ENCODE measurements at places on chromosomes 11 and 22.

DNA sequence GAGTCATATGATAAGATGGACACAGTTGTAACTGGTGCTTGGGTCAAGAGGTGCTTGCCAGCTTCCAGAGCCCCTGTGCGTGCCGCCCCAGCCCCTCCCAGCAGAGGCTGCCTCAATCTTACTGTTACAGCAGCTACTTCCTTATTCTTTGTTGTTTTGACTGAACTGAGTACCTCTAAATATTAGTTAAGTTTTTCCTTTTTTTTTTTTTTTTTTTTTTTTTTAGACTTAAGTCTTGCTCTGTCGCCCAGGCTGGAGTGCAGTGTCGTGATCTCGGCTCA lies 8.8 kb downstream of the ZBED4 start:
- no peak for DNase-seq

DNA sequence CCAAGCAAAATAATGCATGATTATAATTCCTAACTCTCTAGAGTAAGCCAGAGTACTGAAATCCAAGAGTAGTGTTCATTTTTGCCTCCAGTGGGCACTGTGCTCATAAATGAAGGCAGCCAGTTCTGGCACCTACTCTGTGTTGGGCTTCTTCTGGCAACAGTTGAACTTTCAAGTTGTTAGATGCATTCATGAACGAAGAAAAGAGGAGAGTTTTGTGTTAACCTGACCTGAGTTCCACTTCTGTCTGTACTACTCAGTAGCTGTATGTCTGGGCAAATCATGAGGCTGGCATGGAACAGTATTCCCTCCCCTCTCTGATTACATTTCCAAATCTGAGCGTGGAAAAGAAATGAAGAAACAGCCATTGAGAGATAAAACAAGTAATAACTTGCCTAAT lies 20.3 kb upstream of the TENM4 start:
- no peak for DNase-seq

DNA sequence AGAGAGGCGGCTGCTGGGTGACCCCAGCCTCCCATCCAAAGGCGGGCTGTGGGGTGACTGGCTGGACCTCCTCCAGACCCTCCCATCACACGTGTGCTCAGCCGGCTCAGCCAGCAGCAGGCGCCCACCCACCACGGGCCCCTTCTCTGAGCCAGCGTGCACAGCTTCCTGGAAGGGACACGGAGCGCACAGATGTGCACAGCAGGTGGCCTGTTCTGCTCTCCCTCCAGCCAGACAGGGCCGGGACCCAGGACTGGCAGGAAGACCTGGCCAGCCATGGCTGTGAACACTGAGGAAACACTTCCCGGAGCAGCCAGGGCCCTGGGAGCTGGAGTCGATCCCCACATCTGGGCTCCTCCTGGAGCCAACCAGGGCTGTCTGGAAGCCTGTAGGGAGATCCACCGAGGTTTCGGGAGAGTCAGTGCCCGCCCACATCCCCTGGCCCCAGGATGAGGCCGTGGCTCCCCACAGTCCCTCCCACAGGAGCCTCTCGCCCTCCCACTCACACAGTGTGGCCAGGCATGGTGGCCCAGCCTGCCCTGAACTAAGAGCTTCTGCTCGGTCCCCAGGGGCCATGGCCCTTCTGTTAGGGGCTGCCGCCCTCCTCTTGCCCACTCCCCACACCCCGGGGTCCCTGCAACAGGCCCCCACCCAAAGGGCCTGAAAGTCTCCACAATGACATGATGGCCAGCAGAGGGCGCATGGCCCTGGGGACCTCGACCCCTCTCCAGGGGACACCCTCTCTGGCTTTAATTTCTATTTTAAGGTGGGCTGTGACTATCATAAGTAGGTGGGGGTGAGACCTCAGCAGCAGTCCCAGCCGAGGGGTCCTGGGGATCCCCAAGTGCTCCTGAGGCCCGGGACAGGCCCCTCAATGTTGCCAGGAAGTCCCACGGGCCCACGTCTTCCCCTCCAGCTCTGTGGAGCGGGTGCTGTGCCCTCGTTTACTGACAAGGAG lies 90.6 kb upstream of the FGF3 start:
- no peak for DNase-seq

DNA sequence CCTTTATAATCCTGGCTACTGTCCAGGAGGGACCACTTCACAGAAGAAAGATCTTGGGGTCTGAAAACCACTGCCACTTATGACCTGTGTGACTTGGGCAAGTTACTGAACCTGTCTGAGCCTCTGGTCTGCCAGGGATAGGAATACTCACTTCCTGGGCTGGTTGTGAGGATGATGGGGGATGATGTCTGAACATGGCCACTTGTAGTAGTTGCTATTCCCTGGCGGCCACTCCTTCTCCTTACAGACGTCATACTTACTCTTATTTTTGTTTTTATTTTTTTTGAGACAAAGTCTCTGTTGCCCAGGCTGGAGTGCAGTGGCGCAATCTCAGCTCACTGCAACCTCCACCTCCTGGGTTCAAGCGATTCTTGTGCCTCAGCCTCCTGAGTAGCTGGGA lies 26.1 kb downstream of the CD82 start:
- no peak for DNase-seq

GRCh38 chr11:114316980-114317786 lies 21.0 kb downstream of the NNMT start:
- DNase-seq = no peak

GRCh38 chr22:45757068-45757467 lies 85.4 kb downstream of the ATXN10 start:
- peak; percentile 43 for DNase-seq

- no peak for DNase-seq
Observed at GRCh38 chr22:45550416-45550815, 47.7 kb downstream of the FBLN1 start.

GRCh38 chr11:23211221-23211620 lies 350.9 kb upstream of the CCDC179 start:
- no peak for DNase-seq

DNA sequence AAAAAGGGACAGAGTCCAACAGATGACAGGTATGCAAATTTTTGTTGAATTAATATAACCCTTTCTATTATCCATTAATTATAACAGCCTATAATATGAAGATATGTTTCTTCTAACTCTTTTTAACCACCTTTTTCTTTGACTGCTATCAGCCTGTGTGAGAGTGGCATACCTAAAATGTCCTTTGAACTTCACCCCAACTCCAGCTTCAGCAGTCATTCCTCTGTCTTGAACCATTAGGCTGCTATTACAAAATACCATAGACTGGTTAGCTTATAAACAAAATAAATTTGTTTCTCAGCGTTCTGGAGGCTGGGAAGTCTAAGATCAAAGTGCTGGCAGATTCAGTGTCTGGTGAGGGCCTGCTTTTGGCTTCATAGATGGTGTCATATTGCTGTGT lies 564.6 kb upstream of the FAT3 start:
- DNase-seq = no peak

DNA sequence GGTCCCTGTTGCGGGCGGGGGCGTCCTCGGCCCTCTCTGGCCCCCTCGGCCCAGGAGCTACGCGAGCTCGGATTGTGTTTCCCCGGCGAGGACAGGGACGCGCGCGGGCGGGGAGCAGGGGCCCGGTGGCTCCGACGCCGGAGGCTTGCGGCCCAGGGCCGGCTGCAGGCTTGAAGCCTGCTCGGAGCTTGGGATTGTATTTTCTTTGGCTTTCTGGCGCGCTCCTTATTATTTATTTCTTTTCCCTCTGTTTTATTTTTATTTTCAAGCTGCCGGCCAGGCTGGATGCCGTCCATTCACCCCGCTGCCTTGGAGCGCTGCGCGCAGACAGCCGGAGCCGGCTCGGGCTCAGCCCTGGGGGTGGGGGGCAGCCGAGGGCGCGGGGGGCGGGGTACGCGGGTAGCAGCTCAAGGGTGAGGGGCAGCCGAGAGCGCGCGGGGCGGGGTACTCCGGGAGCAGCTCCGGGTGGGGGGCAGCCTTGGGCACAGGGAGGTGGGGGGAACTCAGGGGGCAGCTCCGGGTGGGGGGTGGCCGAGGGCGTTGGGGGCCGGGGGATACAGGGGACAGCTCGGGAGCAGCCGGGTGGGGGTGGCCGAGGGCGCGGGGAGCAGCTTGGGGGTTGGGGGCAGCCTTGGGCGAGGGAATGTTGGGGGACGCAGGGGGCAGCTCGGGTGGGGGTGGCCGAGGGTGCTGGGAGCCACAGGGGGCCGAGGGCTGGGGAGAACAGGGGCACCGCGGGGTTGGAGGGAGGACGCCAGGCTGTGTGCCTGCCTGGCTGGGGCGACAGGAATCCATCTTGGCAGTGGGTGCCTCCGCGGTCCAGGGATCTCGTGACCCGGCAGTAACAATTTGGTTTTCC lies 42.7 kb downstream of the KCNJ1 start:
- no peak for DNase-seq

DNA sequence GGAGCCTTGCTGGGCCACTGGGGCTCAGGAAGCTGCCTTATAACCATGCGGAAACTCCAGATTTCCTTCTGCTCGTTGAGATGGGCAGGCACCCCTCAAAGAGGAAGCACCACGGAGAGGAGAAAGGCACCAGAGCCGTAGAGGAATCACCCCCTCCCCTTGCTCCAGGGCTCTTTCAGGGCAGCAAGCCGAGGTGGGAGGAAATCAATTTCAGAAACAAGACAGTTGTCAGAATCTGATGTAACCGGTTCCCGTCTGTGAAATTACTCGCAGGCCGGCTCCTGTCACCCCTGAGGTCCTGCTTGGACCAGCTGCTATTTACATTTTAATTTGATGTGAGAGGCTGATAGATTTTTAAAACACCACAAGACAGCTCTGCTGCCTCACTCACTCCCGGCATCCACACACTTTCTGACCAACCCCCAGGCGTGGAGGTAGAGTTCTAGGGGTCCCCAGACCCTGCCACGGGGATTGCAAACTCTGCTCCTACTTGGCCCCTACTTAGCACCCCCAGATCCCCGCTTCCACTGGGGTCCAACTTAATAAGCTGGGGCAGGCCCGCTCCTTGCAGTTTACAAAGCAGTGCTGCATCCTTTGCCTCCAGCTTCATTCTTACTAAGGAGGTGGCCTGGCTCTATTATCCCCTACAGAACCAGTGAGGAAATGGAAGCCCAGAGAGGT lies 162.5 kb downstream of the CEP164 start:
- no peak for DNase-seq
